NCI-H526 treated with DMSO at 0.1 percent for 48 hours (cell line): ENCODE measurements at places on chromosomes 5 and 9.

DNA sequence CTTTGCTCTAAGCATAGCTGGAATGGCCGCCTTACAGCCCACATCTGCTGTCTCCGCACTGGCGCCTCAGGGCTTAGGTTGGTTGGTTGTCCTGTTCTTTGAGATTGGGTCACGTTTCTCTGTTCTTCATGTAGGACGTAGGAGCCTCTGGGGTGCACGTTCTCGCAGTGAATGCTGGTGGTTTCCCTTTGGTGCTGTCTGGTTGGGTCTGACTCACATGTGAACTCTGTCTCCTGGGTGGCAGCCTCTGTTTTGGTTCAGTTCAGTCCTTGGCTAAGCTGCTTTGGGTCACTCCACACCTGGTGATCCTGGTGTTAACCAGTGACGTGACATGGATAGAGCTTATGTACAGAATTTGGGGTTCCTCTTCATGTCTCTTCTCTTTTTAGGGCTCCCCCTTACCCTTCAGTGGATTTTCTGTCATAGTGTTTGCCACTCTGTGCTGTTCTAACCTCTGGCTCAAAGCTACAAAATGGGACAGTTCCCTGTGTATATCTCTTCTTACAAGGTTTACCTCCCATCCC, 12.6 kb upstream of the LPCAT1 start:
- DNase-seq, result no peak

- no peak for DNase-seq
Observed at GRCh38 chr5:81850501-81851357, 99.8 kb upstream of the SSBP2 start.

GRCh38 chr5:73254642-73255041, 81.6 kb downstream of the TMEM174 start:
- DNase-seq, result no peak

- no peak for DNase-seq
Observed at GRCh38 chr5:11504886-11505193, 399.4 kb downstream of the CTNND2 start.

DNA sequence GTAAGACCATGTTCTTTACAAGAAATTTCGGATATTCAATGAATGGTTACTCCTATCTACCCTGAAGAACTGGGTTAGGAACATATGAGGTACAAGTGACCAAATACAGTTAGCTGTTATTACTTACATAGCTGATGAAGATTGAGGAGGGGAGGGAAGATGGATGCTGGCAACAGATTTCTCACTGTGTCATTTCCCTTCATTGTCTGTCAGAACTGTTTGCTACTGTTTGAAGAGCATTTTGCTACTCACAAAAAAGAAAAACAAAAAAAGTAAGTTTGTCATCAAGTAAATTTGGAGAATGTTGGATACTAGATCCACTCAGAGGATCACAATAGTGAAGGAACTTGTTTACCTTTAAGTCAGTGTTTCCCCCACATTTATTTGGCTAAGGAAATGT, 53.7 kb downstream of the ENC1 start:
- no peak for DNase-seq

GRCh38 chr9:117080765-117081390, 334.0 kb downstream of the ASTN2 start:
- DNase-seq, result no peak

DNA sequence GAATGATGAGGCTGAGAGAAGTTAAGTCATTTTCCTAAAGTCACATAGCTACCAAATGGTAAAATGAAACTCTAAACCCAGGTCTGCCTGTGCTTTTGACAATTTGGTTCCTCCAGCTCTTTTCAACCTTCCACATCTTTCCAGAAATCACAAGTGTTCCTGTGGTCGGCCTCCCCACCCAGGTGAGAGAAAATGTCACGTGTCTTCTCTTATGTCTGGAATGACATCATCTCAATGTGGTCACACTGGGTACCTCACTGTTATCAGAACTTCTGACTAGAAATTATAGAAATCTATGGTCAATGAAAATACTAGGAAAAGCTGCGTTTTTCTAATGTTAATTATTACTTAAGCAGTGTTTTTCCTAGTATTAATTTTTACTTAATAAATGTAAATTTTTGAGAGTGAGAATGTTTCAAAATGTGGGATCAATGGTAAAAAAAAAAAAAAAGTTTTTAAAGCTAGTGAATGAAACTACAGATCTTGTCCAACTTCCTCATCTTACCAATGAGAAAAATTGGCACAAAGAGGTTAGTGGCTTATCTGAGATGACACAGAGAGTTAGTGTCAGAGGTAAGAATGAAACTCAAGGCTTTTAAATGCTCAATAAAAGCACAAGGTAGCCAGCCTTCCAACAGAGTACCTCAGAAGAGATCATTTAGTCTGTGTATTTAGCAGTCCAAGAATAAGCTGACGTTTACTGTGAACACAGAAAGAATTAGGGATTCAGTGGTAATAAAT, 228.7 kb upstream of the NR4A3 start:
- DNase-seq, result no peak

DNA sequence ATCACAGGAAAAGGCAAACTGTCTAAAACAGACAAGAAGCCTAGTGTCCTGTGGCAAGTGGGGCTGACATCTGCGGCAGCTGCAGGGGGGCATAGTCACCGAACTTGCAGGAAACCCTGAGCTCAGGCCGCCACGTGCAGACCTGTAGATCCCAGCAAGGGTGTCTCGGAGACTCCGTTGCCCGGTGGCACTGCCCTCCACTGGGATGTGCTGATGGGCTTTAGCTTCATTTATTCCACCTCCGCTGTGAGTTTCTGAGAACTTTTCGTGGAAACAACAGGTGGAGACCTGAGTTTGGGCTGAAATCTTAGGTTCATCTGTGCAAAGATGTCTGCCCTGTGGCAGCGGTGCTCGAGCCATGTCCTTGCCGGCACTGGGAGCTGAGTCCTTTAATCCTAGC, 22.1 kb downstream of the CEP72 start:
- no peak for DNase-seq

DNA sequence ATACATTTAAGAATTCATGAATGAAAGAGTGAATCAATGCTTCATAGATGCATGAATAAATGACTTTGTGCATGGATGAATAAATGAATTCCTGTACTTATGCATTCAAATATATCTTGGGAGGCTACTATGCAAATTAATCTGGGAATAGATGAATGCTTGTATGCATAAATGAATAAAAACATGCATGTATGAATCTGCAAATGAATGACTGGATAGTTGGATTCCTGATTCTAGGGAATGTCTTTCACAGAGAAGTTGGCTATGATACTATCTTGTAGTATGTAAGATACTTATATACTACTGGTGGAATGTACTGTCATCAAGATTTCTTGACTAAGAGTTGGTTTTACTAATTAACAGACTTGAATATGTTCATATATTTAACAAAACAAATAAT, 75.3 kb upstream of the ASTN2 start:
- peak; percentile 26 for DNase-seq

GRCh38 chr9:97524424-97524823, 23.0 kb downstream of the TMOD1 start:
- DNase-seq, result no peak

- no peak for DNase-seq
Observed at GRCh38 chr5:175623088-175623487, 34.8 kb upstream of the HRH2 start.

DNA sequence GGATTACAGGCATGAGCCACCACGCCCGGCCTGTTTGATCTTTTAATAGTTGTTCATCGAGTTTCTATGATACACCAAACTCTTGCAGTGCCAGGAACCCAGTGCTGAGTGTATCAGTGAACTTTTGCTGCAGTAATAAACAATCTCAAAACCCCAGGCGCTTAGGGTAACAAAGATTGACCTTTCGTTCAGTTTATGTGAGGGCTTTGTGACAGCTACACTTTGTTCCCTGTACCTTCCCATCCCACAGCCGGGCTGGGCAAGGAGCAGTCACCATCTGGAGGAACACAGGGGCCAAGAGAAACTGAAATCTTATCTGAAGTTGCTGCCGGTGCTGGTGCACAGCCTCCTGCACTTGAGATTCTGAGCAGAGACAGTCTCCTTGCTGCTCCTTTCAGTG, 17.2 kb upstream of the WNK2 start:
- no peak for DNase-seq

DNA sequence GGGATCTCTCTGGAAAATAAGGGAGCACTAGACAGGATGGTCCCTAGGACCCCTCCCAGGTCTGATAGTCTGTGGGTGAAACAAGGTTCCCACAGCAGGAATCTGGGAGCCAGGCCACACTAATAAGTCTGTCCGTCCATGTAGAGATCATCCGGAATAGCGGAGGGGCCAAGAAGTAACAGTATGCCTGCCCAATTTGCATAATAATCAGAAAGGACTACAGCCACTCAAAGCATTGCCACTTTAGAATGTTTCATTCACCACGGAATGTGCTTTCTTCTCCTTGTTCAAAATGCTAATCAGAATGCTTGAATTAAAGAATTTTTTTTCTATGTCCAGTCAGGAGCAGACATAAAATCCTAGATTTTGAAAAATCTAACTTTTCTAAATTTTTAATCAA, 254.9 kb downstream of the ACTL7B start:
- DNase-seq, result no peak

DNA sequence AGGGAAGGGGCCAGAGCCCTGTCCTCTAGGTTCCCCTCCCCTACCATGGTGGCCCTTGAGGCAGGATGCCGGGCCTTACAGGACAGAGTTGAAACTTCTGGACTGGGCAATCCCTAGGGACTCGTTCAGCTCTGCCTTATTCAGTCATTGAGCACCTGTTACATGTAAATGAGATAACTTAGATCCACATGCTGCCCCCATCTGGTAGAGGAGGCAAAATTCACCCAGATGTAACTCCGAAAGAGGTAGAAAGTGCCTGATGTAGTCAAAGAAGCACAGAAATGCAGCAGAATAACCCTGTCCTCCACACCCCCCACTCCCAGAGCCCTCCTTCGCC, 1.5 kb downstream of the GGTA1 start:
- DNase-seq, result peak; percentile 88

DNA sequence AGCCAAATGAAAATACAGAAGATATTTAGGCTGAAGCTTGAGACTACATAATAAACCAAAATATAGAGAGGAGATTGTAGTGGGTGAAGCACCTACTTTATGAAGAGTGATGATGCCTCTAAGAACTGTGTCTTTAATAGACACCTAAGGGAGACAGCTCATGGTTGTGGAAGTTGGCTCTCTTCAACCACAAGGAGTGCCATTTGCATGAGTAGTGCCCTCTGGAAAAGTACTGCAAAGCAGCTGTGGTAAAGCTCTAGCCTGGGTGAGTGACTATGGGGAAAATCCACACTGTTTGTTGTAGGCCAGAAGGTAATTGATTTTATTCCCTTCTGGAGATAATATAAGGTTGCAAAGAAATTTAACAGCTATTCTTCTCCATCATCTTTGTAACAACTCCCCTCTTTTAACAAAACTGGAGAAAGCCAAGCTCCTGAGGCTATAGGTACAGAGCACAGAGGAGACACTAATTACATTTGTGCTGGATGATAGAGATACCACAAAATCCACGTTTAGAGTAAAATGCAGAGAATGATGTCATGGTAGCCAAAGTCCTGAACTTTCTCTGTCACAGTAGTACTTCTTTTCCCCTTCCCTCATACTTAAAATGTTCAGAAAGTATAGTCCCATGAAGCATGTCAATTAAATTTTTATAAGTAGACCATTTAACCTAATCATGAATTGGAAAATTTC, 122.8 kb downstream of the STARD4 start:
- no peak for DNase-seq

- no peak for DNase-seq
Observed at GRCh38 chr5:69156456-69156855, 10.5 kb upstream of the CCNB1 start.

DNA sequence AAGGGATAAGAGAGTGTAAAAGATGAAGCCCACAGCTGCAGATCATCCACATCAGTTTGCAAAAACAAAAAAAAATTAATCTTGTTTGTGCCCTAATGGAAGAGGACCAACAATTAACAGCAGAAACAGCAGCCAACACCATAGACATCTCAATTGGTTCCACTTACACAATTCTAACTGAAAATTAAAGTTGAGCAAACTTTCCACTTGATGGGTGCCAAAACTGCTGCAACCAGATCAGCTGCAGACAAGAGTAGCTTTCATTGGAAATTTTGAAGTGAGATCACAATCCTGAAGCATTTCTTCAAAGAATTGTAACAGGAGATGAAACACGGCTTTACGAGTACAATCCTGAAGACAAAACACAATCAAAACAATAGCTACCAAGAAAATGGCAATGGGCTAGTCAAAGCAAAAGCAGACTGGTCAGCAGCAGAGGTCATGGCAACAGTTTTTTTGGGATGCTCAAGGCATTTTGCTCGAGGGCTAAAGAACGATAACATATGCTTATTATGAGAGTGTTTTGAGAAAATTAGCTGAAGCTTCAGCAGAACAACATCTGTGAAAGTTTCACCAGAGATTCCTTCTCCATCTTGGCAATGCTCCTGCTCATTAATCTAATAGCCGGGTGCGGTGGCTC, 4.1 kb upstream of the RBM27 start:
- no peak for DNase-seq

- DNase-seq, result no peak
Observed at GRCh38 chr9:119991797-119992196, 588.2 kb downstream of the CDK5RAP2 start.
